Hematopoietic multipotent progenitor cell treated with erythropoietin and hydrocortisone succinate and interleukin-3 and kit ligand, for 15 days (in vitro differentiated cells): ENCODE measurements at places on chromosomes 7 and 10.

DNA sequence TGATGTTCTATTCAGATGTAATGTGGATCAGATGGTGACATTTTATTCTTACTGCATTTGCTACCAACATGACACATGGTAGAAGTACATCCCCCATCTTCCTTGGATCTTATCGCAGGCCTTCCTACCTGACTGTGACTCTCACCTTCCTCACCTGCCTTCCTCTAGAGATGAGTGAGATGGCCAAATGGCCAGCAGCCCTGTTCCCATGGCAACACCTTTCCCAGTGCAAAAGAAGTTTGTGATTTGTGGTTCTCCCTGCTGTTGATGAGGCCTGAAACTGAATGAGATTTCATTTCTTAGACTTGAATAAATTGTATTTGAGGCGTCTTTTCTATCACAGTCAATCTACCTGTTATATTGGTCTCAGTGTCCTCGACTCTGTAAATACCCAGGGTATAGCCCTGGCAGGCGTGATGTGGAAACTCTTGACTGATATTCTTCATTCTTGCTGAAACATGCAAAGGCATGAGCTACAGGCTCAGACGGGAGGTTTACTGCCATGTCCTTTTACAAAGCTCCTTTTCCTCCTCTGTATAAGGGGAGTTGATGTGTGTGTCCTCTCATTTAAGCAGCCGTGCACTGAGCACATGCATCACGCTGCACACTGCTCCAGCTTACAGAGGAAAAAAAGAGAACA, 440.7 kb upstream of the AKR1E2 start:
- no peak for DNase-seq

- no peak for DNase-seq
These were observed 13.2 kb downstream of the PDGFA start for GRCh38 chr7:506391-506831.

- DNase-seq: no peak
These were observed 2.7 kb downstream of the CDCA7L start for GRCh38 chr7:21942955-21943354.

GRCh38 chr10:58755340-58755610, 242.6 kb downstream of the BICC1 start:
- DNase-seq: no peak

DNA sequence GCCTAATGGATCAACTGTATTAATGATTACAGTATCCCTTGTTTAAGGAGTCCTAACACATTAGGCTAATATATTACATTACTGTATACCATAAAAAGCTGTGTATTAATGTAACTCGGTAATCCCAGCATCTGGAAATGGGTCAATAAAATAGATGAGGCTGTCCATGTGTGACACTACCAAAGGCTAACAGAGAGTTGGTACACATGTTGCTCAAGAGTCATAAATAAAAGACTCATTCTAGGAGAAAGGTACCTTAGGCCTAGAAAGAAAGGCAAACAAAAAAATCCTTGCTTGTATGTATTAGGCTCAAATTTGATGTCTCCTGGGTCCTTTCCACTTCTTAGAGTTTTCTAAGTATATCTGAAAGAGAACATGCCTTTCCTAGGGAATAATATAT, 14.6 kb downstream of the MCMBP start:
- DNase-seq: no peak

- DNase-seq: no peak
These were observed 891 bp upstream of the WAPL start for GRCh38 chr10:86522510-86522855.

DNA sequence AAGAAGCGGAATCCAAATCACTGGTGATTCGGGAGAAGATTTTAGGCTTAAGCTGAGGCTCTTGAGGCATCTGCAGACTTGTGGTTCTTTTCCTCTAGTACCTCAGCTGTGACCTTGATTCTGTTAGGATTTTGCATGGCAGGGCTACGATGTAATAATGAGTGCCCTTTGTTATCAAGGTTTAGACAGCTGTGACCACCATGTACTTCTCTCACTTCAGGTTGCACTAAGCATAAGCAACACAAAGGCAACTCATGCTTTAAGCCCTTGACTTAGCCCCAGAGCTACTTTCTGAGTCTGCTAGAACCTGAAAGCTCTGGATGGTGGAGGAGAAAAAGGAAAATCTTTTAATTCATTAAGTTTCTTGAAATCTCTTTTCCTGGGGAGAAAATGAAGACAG, 1052.3 kb upstream of the PHF14 start:
- no peak for DNase-seq

GRCh38 chr7:55109404-55110167, 90.8 kb downstream of the EGFR start:
- no peak for DNase-seq

- no peak for DNase-seq
These were observed at the start of gene STEAP2 for GRCh38 chr7:90211391-90212148. Gene STEAP2 (plus strand): TSS chr7:90211740. CDS start chr7:90225083, 13,343 bp downstream.

GRCh38 chr7:44772867-44773266, 23.6 kb upstream of the PPIA start:
- no peak for DNase-seq

DNA sequence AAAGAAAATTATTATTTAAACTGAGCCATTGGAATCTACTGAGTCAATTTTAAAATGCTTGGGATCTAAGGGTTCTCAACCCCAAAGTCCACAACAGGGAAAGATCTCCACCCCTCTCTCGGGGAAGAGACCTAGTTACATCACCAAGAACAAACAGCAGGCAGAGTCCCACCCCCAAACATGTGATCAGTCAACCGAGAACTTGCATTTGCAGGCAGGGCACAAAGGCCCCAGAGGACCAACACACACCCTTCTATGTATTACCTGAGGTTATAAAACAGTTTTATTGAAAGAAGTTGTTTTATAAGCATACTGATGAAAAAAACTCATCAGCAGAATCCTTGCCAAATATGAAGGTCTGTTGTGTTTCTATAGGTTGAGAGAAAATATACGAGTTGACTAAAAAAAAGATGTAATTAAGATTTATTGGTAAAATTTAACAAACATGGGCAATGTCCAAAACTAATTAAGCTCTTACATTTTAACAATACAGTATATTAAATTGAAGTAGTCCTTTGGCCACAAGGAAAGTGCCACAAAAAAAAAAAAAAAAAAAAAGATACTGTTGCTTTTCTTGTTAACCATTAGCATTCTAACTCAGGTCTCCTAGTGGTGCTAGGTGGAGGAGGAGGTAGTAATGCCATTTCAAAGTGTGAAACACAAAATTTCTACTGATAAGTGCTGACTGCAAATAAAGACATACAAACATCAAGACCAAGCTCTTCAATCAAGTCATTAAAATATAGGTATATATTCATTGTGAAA, 975 bp upstream of the USP54 start:
- DNase-seq: no peak

DNA sequence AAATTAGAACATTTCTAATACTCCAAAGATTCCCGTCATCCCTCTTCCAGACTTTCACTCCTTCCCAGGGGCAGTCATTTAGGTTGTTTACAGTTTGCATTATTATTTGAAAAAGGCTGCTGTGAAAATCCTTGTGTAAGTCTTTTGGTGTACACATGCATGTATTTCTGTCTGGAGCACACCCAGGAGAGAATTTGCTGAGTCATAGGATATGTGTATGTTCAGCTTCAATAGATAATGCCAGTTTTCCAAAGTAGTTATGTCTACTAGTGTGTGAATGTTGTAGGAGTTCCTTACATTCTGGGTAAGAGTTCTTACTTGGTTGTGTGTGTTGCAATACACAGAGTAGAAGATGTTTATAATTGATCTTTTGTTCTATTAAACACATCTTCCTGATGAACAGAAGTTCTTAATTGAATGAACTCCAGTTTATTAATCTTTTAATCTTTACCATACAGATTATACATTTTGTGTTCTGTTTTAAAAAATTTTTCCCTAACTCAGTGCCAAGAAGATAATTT, 25.3 kb downstream of the CROT start:
- DNase-seq: peak; percentile 28

- no peak for DNase-seq
These were observed 173.9 kb upstream of the SP4 start for GRCh38 chr7:21253740-21254687.

DNA sequence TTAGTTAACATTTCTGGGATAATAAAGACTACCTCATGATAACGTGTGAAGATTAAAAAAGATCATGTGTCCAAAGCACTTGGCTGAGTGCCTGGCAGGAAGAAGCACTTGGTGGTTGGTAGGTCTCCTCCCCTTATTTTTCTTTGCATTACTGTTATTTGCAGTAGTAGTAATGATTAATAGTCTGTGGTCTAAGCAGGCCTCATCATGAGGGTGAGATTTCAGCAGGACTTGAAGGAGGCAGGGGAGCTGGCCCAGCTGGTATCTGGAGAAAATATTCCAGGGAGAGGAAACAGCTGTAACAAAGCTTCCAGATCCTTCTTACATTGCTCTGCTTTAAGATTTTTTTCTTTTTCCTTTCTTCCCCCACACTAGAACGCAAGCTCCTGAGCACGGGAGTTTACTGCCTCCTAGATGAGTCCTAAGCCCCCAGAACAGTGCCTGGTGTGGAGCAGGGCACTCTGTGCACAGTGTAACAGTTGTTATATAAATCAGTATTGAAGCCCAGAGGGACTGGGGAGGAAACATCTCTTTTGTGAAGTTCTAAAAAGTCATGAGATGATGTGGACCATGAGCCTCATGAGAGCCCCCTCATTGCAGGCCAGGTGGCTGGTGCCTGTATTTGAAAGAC, 31.1 kb upstream of the RHEB start:
- DNase-seq: no peak

- no peak for DNase-seq
These were observed 11.2 kb downstream of the ZFYVE27 start for GRCh38 chr10:97748116-97748515.

DNA sequence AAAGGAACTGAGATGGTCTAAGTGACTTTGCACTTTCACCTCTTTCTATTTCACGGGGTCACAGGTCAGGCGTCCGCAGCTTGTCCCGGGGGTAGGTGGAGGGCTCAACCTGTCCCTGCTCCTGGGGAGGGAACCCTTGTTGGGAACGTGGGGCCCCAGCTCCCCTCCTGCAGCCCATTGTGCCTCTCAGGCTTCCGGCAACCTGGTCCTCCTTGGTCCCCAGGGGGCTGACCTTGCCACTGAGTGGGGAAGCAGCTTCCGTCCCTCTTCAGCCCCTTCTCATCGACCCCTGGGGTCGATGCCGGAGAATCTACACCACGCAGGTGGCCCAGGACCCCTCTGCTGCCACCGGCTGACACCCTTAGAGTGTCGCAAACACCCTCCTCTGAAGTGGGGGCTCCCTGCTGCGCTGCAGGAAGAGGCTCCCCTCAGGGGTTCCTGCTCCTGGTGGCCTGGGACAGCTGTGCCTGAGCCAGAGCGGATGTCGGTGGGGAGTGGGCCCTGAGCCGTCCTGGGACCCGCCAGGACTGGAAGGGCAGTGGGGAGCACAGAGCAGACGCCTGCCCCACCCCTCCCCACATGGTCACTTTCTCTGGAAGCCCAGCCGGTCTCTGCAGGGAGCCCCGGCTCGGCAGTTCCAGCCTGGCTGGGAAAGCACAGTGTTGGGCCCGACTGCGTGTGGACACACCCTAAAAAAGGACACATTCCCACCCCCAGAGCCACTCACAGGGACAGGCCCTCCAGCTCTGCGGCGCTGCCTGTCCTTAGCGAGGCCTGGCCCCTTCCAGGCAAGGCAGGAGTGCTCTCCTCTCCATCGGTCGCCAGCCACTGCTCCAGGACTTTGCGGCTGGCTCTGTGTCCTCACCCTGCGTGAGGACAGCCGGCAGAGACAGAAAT, 357.5 kb upstream of the SHH start:
- no peak for DNase-seq

DNA sequence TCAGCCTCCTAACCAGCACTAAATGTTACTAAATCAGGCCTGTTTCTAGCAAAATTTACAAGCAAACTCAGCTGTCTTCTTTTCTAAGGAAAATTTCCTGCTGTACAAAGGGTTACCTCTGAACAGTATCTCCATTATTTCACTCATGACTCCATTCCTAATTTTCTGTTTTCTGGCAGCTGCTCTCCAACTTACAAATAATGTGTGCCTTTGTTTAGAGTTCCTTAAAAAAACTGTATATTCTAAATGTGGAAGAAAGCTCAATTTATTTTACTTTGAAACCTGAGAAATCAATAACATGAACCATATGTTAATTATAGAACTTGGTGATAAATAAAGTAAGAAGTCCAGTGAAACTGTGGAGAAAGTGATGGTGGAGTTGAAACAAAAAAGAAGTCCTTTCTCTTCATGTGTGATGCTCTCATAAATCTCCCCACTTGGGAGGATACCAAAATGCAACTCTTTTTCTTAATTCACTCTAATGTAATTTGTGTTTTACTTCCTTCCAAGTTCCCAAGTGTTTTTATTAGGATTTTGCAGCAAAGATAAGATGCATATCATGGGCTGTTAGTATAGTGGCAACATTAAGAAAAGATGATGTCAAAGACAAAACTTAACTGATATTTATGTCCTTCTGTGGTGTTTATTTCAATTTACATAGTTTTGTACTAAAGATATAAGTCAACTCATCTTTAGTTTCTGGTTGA, 74.8 kb downstream of the CDK6 start:
- no peak for DNase-seq

- peak; percentile 5 for DNase-seq
These were observed 141.4 kb upstream of the DGKB start for GRCh38 chr7:15043931-15044330.

- DNase-seq: no peak
These were observed 37.8 kb upstream of the SHH start for GRCh38 chr7:155850001-155850436.

DNA sequence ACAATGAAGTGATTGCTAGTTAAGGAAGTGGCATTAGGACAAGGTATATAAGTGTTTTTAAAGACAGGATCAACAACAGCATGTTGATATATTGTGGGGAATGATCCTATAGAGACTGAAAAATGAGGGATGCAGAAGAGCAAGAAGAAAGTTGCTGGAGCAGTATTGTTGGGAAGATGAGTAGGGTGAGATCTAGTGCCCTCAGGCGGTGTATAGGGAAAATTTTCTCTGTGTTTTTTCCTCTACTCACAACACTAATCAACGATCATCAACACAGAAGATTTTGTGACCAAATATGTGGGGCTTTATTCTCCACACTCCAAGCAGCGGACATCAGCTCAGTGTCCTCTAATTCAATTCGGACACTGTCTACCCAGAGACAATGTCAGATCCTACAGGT, 9.6 kb upstream of the PTTG1IP2 start:
- DNase-seq: no peak

DNA sequence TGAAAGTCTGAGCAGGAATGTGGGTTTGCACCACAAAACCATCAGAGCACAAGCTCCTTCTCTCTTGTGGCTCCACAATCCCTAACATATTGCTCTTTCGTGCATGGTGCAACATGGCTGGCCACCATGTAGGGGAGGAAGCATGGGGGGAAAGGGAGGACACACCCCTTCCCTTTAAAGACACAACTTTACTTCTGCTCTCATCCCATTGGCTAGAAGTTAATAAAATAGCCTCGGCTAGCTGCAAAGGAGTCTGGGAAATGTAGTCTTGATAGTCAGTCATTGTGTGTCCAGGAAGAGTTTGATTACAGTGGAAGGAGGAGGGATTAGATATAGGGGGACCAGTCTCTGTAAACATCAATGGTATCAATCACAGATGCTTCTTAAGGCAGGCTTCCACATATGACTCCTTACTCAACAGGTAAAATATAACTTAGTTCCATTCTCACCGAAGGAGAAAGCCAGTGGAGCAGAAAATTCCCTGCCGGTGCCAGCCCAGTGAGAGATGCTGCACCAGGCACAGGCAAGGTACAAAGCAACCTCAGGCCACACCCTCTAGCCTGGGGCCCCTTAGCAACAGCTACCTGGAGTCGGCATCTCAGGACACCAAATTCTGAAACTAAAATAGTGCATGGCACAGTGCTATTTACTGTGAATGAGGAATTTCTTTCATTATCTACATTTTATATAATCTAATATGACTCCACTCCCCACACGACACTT, 124.7 kb upstream of the CTBP2 start:
- no peak for DNase-seq
